ENCODE measurements at places on chromosomes 7 and 10.

- DNase-seq = no peak
These were observed 11.2 kb downstream of the MXI1 start for GRCh38 chr10:110218632-110219031.

DNA sequence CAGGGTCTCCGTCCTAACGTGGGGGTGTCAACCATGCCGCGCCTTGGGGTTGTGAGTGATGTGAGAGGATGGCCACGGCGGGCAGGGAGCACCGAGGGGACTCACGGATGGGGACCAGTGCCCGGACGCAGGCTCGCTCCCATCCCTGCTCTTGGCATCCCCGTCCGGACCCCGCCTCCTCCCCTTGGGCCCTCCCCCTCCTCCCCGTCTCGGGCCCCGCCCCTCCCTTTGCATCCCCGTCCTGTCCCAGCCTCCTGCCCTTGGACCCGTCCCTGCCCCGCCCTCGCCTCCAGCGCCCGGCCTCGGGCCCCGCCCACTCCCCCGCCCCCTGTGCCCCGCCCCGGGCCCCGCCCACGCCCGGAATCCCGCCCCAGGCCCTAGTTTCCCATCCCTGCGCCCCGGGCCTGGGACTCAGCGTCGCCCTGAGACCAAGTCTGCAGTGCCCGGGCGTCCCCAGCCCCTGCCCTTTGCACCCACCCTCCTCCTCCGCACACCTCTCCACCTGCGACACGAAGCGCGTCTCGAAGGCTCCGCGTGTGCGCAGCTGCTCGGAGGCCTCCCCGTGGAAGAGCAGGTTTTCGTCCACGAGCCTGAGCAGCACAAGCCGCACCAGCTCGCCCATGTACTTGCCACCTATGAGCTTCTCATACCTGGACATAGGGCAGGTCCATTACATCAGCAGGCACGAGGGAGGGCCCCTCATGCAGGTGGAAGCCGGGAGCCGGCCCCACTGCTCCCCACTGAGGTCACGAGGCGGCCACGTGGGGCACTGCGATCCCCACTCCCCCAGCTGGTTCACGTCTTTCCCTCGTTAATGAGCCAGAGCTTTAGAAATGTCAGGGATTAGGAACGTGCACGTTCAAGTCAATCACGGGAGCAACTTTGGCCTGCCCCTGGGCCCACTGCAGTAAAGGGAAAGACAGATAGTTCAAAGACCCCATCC is 5.1 kb upstream of the MYL7 start:
- peak; percentile 25 for DNase-seq

DNA sequence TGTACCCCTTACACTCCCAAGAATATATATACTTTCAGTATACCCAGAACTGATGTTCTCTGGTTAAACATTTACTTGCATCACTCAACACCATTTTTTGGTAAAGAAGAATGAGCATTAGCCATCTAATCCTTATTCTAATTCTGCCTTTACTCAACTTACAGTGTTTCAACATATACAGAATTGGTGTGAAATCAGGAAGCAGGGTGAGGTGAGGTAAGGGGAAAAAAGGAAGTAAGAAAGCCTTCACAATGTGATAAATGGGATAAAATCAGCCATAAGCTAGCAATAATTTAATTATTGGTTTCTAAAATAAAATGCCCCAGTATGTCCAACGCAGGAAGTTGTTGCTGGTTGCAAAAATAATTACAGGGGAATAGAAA is 605.4 kb downstream of the KCNMA1 start:
- no peak for DNase-seq

DNA sequence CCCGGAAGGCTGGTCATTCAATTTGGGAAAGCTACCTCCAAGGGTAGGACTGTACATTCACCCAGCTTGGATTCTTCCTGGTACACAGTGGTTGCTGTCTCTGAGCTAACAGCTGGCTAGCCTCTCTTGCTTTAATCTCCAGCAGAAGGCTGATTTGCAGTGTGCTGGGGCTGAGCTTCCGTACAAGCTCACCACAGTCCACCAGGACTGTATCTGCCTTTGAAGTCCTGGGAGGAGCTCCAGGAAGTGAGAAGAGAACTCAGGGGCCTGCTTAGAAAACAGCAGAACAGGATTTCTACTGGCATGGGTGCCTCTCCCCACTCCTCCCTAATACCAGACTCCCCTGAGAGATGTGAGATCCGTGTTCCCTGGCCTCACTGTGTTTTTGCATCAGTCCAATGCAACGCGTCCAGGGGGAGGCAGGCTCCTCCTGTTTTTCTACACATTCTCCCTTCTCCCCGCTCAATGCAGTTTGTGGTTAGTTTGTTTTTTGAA is 6.6 kb downstream of the AFAP1L2 start:
- no peak for DNase-seq

DNA sequence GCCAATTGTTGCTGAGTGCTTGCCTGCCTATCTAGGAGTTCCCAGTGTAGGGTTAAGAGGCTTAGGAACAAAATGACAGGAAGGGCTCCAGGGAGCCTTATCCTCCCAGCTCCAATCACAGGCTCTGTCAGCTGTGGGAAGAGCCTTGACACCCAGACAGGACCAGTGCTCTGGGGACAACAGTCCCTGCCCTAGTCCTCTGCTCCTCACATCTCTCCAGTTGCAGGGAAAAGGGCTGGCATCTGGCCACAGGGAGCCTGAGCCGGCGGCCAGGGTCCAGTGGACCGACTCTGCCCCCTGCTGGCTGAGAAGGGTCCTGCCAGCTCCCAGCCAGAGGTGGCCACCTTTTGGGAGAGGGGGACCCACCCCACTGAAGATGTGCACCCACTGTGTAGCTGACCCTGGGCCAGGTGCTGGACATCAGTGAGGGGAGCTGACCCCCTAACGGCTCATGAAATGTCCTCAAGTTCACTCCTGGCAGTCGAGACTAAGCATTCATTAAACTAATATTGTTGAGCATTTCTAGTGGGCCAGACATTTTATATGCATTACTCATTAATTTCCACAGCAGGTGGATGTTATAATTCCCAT is 17.6 kb downstream of the DNAJB12 start:
- no peak for DNase-seq

DNA sequence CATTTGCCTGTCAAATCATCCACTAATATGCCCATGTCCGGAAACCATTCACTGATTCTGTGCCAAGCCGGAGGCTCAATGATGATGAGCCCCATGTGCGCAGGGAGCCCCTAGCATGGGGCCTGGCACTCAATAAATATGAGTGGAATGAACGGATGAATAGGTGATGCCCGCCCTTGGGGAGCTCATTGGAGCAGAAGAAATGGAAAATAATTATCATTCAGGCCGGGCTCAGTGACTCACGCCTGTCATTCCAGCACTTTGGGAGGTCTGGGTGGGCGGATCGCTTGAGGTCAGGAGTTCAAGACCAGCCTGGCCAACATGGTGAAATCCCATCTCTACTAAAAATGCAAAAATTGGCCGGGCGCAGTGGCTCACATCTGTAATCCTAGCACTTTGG is 11.0 kb downstream of the RHBDD2 start:
- DNase-seq = no peak

DNA sequence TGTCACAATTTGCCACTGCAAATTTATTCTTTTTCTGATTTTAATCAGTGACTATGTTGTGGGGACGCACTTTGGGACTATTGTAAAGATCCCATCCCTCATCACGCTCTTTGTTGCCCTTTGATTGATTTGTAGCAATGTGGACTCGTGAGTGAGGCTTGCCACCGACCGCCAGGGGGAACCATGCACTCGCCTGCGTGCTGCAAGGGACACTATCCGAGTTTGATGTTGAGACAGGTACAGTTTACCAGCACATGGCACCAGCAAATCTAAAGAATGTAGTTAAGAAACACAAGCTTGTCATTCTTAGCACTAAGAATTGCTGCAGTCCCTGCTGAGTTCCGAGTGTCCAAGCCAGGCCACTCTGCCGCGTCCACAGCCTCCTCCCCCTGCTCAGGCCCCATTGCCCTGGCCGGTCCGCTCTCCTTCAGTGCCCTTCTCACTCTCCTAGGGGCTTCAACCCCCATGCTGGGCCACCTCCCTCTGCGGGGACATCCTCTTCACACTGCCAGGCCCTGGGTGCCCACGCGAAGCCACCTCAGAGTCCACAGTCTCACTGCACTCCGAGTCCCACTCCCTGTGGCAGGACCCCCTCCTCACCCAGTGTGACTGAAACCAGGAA is 2.0 kb upstream of the SFTPA2 start:
- peak; percentile 18 for DNase-seq

- no peak for DNase-seq
These were observed 184.9 kb upstream of the GNAI1 start for GRCh38 chr7:79949778-79950177.

DNA sequence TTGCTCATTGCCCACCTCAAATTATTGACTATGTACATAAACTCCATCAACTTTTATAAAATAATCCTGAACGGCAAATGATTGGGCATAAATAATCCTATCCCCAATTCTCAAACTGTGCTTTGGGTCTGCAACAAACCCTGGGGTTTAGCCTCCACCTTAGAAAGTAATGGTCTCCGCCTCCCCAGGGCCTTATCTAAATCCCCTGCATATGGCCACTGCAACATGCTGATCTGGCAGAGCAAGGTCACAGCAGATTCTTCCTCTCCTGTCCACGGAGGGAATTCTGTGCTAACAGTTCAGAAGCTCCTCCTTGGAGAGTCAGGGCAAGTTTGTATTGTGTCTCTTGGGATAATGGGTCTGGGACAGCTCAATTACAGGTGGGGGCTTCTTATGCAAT is 18.4 kb downstream of the FXYD4 start:
- DNase-seq = no peak

DNA sequence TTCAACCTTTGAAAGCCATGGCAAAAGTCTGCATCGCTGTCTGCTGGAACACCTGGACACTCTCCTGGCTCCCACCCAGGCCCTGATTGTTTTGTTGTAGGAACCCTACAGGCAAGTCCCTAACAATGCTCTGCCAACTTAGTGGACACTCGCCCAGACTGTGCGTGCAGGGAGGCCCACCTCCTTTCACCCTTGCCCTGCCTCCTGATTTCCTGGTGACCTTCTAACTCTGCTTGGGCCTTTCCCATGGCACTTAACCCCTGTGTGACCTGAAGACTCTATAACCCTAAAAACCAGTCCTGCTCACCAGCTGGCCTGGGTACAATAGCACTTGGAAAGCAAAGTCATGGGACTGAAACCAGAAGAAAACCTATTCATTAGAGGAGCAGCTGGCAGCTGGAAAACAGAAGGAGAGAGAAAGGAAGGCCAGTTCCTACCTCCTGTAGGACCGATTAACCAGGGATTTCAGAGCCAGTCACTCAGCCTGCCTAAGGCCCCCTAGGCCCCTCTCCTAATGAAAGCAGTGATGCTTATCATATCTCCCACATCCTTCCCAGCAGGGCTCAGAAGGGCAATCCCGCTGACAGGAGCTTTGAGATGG is 82.7 kb upstream of the KMT2E start:
- no peak for DNase-seq

DNA sequence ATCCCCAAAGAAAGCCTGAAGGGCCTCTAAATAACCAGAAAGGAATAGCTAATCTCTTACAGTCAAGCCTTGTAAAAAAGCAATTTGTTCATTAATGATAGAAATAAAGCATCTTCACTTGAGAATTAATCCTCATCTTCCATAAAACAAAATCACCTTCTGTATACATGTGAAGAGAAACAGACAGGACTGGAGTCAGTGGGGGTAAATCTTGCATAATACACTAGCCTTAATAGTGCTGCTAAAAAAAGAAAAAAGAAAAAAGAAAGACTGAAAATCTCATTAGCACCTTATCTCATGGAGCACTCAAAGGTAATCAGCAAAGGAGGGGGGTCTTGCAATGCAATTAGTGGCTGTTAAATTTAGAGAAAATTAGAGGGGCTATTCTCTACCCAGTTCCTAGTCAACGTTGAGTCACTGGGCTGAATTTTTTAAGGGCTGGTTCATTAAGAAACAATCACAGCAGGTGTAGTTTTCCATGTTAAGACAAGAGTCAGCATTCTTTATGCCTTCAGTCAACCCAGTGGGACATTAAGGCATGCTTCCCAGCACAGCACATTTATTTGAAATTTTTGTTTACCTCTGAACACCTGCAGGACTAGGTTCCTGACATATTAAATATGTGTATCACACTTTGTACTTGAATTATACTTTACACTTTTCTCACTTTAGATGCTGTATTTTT is 1455.7 kb upstream of the CELF2 start:
- DNase-seq = no peak

- DNase-seq = peak; percentile 80
These were observed at the start of gene YWHAG for GRCh38 chr7:76358481-76359110. Gene YWHAG, minus strand, starts transcription at chr7:76358991. Its CDS starts 183 bp downstream, at chr7:76358808.

DNA sequence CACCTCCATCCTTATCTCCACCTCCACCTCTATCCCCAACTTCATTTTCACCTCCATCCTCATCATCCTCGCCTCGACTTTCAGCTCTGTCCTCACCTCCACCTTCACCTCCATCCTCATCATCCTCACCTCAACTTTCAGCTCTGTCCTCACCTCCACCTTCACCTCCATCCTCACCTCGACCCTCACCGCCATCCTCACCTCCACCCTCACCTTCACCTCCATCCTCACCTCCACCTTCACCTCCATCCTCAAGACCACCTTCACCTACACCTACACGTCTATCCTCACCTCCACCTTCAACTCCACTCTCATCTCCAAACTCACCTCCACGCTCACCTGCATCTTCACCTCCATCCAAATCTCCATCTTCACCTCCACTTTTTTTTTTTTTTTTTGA is 12.0 kb upstream of the RABGEF1 start:
- DNase-seq = no peak

DNA sequence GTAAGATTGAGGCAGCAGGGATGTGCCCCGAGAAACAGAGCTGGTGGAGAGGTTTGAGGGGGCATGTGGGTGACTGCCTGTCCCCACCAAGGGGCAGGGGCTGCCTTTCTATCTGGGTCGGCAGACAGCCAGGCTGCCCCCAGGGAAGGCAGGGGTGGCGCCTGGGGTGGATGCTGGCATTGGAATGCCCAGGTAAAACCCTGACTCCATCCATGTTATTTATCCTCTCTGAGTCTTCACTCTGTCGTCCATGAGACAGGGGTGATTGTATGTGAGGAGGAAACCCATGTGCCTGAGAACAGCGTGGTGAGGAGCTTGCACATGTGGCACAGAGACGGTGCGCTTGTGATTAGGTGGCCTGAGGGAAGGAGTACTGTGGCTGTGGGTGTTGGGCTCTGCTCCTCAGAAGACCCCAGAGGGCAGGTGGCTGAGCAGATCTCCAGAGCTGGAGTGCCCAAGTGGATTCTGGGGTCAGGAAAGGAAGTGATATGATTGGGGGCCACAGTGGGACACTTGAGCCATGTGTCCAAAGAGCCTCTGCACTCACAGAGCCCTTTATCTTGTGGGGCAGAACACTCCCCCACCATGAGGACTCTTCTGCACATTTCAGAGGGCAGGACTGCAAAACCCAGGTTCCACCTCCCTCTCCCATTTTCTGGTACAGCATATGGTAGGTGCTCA is 100.4 kb upstream of the RET start:
- no peak for DNase-seq

GRCh38 chr10:131090761-131091661 is 220.5 kb downstream of the TCERG1L start:
- no peak for DNase-seq
